ENCODE measurements at places on chromosomes 13 and 19.

- no peak for DNase-seq
These were observed 423.6 kb downstream of the NDFIP2 start for GRCh38 chr13:79904581-79904980.

- DNase-seq, result peak; percentile 87
These were observed 2.8 kb downstream of the ZIC5 start for GRCh38 chr13:99968521-99969452.

DNA sequence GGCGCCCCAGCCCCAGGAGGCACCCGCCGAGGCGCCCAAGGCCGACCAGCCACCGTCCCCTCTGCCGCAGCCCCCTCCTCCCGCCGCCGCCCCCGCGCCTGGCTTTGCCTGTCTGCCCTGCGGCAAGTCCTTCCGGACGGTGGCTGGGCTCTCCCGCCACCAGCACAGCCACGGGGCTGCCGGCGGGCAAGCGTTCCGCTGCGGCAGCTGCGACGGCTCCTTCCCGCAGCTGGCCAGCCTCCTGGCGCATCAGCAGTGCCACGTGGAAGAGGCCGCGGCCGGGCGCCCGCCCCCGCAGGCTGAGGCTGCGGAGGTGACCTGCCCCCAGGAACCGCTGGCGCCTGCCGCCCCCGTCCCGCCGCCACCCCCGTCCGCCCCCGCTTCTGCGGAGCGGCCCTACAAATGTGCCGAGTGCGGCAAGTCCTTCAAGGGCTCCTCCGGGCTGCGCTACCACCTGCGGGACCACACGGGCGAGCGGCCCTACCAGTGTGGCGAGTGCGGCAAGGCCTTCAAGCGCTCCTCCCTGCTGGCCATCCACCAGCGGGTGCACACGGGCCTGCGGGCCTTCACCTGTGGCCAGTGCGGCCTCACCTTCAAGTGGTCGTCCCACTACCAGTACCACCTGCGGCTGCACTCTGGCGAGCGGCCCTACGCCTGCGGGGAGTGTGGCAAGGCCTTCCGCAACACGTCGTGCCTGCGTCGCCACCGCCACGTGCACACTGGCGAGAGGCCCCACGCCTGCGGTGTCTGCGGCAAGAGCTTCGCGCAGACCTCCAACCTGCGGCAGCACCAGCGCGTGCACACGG, 2.6 kb upstream of the NAT14 start:
- no peak for DNase-seq

DNA sequence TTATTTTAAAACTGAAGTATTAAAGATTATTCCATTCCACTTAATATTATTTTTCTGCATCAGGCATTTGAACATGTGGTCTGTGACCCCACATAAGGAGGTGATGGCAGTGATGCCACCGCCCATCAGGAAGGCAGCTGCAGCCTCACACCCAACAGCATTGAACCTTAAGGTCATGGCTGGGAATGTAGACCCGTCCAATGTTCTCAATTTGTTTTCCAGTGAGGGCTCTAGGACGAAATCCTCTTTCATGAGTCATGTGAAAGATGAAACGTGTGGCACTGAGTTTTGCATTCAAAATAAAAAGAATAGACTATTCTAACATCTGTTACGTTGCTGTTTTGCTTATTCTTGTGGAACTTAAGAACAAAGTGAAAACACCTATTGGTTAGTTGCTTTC, 74.5 kb upstream of the ANKRD10 start:
- DNase-seq, result no peak

DNA sequence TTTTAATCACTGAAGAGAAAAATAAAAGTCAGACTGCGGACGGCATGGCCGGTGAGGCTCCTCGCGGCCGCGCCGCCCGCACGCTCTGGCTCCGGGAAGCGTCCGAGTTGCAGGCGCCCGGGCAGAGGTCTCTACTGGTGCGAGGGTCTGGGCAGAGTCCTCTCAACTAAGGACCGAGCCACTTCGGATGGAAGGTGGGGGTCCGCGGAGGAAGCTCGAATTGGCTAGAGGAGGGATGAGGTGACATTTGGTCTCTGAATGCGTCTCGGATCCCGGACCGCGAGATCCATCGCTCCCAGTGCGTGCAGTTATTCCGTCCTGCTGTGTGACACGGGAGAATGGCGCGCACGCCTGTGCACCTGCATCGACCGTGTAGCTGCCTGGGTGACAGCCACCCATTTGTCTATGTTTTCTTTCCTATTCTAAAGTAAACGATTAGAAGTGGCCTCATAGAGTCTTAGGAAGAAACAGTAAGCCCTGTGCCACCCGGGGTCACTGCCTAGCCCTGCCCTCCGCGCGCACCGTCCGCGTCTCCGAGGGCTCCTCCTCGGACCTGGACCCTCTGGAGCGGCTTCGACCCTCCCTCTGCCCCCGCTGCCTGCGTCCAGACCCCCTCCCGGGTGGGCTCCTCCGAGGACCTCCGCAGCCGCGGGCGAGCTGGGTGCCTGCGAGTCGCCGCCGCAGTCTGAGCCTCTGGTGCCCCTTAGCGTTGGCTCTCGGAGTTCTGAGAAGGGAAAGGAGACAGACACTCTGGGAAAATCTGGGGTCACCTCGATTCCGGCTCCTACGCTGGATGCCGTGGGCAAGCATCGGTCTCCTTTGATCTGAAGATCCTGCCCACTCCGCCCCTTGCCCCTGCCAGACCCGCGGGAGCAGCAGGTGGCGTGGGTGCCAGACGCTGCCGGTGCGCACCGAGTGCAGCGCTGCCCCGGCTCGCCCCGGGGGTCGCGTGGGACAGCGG, 347.4 kb downstream of the LIG4 start:
- DNase-seq, result peak; percentile 95

DNA sequence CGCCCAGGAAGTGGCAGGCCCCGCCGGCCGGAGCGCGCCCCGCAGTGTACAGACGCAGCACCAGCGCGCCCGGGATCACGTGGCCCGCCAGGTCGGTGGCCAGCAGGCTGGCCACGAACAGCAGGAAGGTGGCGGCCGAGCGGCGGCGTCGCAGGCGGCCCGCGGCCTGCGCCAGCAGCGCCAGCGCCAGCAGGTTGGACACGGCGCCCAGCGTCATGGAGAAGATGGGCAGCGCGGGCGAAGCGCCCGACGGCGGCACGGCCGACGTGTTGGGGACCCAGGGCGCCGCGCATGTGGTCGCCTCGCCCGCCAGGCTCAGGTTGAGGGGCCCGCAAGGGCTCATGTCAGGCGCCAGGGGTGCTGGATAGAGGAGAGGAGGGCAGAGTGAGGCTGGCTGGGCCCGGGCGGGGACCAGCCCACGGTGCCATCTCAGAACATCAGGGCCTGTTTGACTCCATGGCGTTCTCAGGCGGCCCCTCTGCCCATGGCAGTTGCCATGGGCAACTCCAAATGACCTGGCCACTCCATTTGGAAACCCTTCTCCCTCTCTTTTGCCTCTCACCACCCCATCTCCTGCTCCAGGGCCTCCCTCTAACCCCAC, 1.1 kb downstream of the PTGER1 start:
- no peak for DNase-seq

DNA sequence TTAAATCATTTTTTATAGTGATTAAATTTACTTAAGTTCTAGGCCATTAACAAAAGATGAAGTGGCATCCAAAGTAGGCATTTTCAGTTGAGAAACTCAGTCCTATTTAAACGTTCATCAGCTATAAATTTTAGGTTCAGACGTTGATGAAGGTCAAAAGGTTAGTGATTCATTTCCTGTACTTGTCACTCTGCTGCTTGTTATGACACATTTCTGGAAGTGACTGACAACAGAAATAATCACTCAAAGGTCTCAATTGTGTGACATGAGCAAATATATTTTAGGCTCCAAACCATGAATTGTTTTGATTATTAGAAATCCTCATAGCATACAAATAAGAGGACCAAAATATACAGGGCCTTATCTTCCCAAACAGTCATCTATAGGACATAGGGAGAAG, 10.3 kb upstream of the EDNRB start:
- no peak for DNase-seq

DNA sequence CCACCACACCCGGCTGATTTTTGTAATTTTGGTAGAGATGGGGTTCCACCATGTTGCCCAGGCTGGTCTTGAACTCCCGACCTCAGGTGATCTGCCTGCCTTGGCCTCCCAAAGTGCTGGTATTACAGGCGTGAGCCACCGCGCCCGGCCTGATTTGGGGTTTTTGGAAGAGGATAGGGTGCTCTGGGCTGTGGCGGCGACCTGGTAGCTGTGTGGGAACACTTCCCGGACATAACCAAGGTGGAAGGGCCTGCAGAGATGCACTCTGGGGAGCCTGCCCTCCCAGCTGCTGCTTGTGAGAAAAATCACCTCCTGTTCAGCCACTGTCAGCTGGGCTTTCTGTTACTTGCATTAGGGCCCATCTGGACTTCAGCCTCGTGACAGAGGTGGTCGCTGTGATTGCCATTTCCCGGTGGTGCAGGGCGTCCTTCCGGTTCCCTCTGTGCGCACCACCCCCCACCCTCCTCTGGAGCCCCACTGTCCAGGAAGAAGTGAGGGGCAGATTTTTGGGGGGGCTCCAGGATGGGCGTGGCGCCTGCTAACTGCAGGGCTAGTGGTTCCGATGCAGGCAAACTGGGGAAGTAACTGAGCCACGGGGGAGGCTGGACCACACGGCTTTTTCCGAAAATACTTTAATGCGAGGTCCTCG, 7.5 kb downstream of the IL4I1 start:
- DNase-seq, result no peak

- no peak for DNase-seq
These were observed 448.1 kb downstream of the DIAPH3 start for GRCh38 chr13:59715611-59716010.

- DNase-seq, result no peak
These were observed 26.6 kb downstream of the KLF12 start for GRCh38 chr13:74107598-74107997.

Measured in NCI-H1417 (cell line).